ENCODE measurements at places on chromosomes 2 and 18.

GRCh38 chr2:128791120-128791984 is 472.7 kb upstream of the HS6ST1 start:
- DNase-seq = no peak

DNA sequence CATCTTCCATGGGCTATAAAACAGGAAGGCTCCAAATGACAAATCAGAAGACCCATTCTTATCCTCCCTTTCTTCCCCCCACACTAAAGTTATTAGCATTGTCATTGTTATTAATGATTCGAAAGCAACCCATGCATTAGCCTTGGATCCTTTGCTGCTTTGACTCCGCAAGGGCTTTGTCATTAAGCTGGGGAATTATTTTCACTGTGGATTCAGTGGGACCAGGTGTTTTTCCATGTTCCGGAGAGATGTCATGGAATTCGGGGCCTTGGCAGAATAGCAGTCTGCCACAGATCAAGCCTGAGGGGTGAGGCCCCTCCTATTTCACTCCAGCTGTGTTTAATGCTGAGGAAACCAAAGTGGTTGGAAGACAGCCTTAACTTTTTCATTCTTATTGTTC is 357.1 kb downstream of the EN1 start:
- no peak for DNase-seq

DNA sequence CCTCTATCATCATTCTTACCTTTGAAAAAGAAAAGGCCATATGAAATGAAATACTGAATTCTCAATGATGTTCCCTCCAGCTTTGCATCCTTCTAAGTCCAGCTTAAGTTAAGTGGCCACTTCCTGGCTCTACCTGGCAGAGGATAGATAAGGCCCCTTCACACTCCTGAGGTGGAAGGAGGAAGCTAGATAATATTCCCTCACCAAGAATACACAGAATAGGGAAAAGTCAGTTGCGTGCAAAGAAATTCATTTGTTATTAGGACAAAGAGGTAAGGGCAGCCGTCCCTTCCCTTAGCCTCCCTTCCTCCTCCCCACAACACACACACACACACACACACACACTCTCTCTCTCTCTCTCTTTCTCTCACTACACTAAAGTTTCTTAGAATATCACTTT is 37.5 kb downstream of the OLA1 start:
- DNase-seq = no peak

DNA sequence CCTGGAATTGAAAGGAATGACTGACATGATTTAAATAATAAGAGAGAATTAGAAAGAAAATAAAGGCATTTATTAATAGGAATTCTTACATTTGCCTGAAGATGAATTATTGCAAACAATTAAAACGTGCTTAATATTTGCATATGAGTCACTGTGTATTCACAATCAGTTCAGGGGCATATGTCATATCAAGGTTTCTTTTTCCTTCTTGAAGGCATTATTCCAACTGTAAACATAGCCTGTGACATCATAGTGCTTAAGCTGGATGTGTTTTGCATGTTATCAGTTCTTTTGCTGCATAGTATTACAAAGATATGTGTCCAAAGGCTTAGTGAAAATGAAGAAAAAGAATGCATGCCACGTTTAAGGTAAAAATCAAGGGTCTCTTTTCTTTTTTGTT is 80.8 kb downstream of the MEIS1 start:
- DNase-seq = no peak

DNA sequence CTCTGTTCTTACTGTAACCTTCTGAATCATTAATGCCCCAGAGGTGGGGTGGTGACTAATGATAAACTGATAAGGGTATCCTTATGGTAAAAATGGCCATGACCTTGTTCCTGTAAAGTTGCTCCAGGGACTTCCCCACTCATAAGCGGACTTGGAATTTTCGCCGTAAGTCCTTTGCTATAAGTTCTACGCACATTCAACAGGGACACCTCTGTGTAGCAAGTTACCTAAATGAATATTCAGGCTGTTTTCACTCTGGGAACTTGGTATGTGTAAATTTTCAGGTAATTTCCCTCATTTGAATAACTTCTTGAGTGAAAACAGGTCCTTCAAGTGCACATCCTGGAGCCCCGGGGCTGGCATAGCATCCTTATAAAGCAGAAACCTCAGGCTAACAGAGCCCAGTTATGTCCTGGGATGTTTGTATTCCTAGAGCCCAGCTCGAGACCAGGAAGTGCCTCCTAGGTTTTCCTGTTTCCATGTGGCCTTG is 9.4 kb upstream of the AGFG1 start:
- no peak for DNase-seq

GRCh38 chr18:7369006-7369405 is 138.1 kb downstream of the LRRC30 start:
- no peak for DNase-seq

DNA sequence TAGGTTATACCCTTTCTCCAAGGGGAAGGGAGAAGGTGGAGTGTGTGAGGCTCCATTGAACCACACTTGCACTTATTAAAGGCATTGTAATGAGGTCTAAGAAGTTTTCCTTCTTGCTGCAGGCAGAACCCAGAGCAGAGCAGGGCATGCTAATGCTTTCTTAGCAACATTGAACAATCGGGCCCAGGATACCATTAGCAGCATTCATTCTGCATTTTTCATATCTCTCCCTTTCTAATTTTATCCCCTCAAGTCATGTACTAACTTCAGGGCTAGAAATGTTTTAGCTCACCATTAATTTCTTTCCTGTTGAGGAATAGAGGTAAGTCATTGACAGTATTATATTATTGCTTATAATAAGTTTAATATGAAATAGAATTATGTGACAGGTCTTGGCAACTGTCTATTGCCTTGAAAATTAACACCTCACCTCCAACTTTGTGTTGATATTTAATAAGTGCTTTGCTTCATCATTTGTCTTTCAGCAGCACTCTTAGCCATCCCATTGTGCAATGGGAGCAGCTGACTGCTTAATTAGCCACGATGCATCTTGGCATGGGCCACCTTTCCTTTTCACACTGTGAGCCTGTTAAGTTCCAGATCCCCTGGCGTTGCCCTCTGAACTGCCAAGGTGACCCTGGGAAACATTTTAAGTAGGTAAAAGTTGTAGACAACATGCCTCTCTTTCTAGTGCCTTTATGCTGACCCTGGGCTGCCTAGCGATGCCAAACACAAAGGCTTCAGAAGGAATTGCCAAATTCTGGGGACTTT is 300.8 kb upstream of the MEX3C start:
- no peak for DNase-seq

DNA sequence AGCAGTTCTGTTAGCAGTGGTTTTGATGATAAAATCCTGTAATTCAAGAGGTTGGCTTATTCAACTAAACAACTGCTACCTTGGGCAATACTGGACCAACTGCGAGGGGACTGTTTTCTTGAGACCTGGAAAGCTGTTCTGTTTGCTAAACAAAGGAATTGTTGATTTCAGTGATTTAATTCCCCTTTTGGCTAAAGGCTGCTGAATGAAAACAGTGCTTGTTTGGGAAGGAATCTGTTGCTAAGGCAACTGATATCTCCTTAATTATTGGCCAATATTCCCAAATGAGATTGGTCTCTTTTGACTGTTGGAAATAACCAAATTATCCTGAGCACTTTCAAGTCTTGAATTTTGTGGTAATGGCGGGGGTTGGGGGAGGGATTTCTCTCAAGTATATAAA is 136.8 kb downstream of the CAMKMT start:
- DNase-seq = no peak

DNA sequence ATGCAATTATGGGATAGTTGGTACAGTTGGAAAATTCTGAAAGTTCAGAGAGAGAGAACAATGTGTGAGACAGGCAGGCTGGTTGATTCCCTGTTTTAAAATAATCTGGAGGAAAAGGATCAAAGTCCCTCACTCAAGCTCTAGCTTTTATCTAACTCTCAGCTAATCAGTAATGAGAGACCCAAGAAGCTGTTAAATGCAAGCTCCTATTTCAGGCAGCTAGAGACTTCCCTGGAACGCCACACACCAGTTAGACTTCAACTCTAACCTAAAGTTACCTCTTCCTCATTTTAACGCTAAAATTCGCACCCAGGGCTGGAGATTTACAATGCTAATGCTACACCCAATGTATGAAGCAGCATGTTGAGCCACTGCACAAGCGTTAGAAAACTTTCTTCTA is 243.1 kb downstream of the EN1 start:
- DNase-seq = no peak

DNA sequence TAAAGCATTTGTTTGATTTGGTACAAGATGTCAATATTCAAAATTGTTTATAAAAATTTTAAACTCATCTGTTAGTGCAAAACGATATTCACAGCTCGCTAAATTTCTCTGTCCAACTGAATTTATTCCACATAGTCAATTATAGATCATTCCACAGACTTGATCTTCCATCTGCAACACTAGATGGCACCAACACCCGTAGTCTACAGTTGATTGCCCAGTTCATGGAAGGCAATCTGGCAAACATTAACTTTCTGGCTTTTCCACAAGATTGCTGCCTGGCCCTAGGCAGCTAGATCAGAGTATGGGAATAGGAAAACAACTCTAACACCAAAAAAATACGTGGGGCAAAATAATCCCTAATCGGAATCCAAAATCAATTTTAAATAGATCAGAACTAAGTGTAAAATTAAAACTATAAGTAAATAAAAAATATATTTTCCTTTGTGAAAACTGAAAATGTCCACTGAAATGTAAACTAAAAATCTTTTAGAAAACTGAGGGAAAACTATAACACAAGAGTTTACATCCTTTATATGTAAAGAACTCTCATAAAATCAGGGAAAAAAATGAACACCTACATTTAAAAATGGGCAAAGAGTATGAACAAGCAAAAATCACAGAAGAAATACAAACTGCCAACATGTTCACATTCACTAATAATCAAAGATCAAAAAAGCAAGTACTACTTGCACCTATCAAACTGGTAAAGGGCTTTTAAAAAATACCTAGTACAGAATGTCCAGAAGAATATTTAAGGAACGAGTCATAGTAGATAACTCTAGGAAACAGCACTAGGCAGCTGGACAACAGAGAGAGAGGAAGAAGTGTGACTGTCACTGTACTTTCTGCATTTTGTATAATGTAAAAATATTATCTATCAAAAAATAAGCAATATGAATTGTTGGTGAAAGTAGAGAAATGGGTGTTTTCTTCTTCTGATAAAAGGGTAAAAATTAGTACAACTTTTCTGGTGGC is 35.0 kb downstream of the RTN4 start:
- no peak for DNase-seq

DNA sequence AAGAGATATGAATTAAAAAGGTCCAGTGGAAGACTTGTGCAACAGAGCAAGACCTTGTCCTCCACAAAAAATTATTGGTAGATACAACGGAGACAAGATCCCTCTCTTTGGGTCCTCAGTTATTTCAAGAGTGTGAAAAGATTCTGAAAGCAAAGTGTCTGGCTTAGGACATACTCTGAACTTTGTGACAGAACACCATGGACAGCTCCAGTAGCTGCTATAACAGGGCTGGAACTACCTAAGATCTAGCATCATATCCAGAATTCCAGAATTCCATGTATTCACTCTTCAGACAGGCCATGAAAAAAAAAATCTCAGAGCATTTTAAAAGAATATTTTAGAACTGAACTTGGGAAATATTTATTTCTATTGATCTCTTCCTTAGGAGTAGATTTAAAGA is 74.8 kb upstream of the ZBTB14 start:
- DNase-seq = no peak

DNA sequence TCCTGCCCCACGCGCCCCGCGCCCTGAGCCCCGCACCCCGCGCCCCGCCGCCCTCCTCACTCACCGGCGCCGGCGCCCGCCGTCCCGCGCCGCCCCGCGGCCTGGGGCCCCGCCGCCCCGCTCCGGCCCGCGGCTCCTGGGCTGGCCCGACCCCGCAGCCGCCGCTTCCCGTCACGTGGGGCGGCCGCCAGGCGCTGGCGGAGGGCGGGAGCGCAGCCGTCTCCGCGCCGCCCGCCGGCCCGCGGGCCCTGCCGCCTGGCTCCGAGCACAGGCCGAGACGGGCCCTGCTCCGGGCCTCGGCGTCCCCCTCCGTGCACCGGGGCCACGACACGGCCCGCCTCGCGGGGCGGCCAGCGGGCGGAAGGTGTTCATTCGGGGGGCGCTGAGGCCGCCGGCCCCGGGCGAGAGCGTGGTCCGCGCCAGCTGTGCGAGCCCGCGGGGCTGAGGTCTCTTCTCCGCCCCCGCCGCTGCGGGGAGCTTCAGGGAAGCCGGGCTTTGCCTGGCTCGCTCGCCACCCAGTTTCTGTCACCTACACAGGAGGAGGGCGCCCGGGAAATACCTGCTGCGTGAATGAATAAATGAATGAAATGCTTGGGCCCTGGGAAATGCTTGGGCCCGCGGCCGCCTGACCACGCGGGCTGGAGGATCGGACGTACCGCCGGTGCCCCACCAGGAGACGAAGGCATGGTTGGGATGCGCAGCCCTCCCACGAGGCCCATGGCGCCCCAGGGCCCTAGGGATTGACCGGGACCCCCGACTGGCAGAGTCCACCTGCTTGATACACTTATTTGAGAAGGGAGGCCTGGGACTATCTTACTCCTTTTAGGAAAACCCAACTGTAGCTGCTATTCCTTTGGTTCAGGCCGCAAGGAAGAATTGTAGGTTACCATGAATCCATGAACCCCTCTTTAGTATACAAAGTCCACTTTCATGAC is at the start of gene TGFBRAP1:
Gene TGFBRAP1, minus strand, starts transcription at position 175 of the 935 bp plus-strand sequence. CDS start 21,434 bp downstream, outside the sequence.
- DNase-seq = peak; percentile 71

- DNase-seq = no peak
Observed at GRCh38 chr2:120735746-120736170, at the start of gene GLI2. Gene GLI2, plus strand, starts transcription at chr2:120735868. Its CDS starts 61,453 bp downstream, at chr2:120797321.

DNA sequence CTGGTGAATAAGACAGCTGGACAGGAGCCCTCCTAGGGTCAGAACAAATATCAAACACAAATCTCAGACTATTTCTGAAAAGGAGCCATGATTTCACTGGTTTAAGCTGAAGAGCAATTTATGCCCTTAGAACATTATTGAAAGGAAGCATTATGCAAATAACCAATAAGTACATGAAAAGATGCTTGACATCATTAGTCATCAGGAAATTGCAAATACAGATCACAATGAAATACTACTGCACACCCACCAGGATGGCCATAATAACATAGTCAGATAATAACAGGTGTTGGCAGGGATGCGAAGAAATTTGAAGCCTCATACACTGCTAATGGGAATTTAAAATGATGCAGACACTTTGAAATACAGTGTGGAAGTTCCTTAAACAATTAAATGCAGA is 176.4 kb upstream of the RAB6C start:
- DNase-seq = no peak

GRCh38 chr2:179571721-179572120 is 289.7 kb downstream of the ZNF385B start:
- no peak for DNase-seq

DNA sequence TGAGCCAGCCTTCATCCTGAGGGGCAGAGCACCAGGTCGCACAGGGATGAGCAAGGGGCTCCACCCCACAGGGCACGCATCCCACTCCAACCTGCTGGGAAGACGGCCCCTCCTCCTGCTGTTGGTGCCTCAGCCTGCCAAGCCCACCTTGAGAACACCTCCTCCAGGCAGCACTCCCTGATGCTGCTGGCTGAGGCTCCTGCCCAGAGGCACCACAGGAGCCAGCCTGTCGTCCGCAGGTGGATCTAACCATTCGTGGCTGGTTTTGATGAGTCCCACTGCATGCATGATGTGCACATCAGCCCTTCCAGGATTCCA is 58.4 kb downstream of the BIN1 start:
- DNase-seq = peak; percentile 45

- DNase-seq = no peak
Observed at GRCh38 chr2:26034637-26034992, 731 bp downstream of the RAB10 start.

GRCh38 chr18:6566338-6566911 is 151.7 kb upstream of the L3MBTL4 start:
- no peak for DNase-seq

- DNase-seq = no peak
Observed at GRCh38 chr18:55034742-55035141, 75.5 kb upstream of the CCDC68 start.

- DNase-seq = no peak
Observed at GRCh38 chr2:16123421-16123820, 183.1 kb downstream of the MYCN start.

GRCh38 chr2:101140978-101141655 is 10.1 kb downstream of the TBC1D8 start:
- DNase-seq = no peak
